Foreskin melanocyte (primary cell): ENCODE measurements at places on chromosomes 13 and 19.
A peak's percentile ranks its signal among the peaks of the same experiment; 100 is the strongest.

DNA sequence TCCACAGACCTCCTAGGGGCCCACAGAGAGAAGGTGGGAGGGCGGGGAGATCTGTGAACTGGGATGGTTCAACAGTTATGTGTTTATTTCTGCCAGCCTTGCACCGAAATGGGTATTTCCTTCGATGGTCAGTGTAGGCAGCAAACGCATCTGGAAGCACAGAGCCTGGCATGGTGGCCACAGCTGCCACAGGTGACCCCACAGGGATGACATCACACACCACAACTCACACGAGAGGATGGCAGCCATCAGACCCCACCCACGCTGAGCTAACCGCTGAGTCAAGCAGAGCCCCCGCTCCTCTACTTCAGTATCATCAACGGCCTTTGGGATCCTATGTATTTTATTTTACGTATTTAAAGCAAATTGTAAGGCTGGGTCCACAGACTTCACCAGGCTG lies 37.4 kb downstream of the NAXD start:
- DNase-seq = no peak

DNA sequence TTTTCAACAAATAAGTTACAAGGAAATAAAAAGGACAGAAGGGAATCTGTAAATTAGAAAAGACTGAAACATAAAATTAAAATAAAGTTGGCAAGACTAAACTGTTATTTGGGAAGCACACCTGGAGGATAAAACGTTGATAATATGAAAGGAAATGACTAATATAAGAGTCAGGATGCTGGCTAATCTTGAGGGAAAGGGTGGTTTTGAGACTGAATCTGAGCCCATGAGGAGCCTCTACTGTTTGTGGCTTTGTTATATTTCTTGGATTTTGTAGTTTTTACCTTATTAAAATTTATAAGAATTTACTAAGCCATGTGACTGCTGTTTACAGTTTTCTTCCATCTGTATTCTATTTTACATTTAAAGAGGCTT lies 718.0 kb upstream of the SPRY2 start:
- DNase-seq = no peak

DNA sequence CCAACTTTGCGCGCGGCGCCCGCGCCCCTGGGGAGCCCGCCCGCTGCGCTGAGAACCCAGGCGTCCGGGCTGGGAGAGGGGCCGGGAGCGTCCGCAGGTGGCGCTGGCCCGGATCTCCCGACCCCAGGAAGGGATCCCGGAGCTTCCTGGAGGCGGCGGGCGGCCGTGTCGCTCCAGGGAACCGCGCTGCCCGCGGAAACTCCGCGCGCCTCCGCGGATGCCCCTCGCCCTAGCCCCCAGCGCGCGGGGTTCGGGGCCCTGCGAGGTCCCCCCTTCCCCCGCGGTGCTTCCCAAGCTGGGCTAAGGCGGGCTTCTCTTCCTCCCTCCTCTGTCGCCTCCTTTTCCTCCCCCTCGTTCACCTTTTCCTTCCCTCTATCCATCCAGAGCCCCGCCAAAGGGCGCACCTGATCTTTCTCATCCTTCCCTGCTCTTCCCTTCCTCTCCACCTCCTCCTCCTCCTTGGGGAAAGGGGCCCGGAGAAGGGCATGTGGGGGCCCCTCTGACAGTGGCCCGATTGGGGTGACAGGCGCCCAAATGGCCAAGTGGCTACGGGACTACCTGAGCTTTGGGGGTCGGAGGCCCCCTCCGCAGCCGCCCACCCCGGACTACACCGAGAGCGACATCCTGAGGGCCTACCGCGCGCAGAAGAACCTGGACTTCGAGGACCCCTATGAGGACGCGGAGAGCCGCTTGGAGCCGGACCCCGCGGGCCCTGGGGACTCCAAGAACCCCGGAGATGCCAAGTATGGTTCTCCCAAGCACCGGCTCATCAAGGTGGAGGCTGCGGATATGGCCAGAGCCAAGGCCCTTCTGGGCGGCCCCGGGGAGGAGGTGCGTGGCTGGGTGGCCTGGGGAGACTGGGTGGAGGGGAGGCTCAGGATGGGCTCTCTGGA lies 710 bp downstream of the SHD start:
- no peak for DNase-seq

GRCh38 chr13:35856721-35857364 lies 274.3 kb downstream of the DCLK1 start:
- no peak for DNase-seq

GRCh38 chr13:110331362-110331761 lies 24.3 kb downstream of the COL4A2 start:
- no peak for DNase-seq

- DNase-seq = no peak
Observed at GRCh38 chr13:44815623-44816022, 173.6 kb downstream of the NUFIP1 start.

DNA sequence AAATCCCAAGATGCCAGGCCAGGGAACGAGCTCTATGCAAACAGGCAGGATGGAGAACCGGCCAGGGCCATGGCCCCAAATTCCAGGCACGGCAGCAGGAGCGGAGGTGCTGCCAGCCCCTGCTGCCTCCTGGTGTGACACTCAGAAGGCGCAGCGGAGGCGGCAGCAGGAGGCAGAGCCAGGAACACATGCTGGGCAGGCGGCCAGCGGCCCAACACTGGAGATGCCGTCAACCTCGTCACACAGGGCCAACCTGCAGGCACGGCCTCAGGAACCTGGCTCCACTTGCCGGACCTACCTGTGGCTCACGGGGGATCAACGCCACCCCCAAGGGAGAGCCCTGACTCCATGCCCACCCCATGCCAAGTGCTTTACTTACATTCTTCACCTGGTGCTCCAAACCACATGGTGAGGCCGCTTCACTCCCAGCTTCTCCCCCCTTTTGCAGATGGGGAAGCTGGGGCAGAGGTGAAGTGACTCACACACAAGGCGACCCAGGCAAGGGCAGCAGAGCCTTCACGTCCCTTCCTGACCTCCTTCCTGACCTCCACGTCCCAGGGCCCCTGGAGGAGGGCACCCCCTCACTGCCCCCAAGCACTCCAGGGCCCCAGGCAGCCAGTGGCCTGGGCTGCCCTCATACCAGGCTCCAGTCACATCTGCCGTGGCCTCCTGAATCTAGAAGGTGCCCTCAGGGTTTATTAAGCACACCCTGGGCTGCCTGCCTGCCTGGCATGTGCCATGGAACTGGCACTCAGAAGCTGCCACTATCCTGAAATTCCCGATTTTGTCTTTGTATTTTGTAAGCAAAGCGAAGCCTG lies 43.5 kb downstream of the GGACT start:
- no peak for DNase-seq

- no peak for DNase-seq
Observed at GRCh38 chr19:48887861-48888612, 10.5 kb downstream of the TULP2 start.

- no peak for DNase-seq
Observed at GRCh38 chr19:43315851-43316250, 37.6 kb upstream of the CD177 start.

DNA sequence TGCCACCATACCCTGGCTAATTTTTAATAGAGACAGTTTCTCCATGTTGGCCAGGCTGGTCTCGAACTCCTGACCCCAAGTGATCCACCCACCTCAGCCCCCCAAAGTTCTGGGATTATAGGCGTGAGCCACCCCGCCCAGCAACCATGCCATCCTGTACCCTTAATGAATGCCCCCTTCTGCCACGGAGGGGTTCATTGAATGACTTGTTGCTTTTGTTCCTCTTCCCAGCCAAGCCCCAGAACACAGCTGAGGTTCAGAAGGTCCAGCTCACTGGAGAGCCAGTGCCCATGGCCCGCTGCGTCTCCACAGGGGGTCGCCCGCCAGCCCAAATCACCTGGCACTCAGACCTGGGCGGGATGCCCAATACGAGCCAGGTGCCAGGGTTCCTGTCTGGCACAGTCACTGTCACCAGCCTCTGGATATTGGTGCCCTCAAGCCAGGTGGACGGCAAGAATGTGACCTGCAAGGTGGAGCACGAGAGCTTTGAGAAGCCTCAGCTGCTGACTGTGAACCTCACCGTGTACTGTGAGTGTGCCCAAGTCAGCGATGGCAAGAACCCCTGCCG lies 6.0 kb downstream of the PVR start:
- no peak for DNase-seq

DNA sequence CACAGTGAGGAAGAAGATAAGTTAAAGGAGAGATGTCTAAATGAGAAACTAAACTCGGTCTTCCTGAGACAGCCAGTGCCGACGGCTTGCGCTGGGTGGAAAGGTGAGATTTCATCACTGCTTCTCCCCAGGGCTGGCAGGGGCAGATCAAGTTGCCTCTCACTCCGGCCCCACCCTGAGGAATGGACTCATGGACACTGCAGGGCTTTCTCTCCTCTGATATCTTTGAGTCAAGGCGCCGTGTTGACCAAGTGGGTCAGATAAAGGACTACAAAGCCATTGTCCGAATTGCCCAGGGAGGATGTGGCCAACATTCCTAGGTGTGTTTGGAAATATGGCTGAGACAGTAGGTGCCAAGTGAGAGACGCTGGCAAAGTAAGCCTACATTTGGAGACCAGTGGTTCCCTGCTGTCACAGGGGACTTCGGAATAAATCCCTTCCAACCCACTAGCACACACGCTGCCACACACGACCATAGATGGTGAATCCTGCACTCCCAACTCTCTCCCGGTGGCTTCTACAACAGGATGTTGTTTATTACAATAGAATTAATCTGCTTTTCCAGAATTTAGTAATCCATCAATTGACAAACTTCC lies 156.5 kb upstream of the TSC22D1 start:
- no peak for DNase-seq

DNA sequence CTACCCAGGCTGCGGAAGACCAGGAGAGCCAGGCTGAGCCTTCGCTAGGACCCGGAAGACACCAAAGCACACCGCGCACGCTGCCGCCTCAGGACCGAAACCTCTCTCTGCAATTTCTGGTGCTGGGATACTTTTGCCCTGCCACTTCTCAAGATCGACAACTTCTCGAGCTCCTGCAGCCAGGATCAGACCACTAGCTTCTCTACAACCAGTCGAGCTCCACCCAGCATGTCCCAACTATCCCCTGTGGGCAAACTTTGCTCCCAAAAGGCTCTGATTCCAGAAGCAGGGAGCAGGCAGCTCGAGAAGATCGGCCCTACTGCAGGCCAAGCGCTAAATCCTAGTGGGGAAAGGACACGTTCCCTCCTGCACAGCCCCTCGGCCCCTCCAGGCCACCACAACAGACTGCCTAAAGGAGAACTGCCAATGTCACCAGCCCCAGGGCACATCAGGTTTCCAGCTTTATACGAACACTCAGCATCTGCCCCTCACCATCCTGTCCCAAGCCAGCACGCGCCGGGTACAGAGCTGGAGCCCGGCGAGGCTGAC lies 979 bp downstream of the AKAP8 start:
- DNase-seq = peak; percentile 37

- DNase-seq = no peak
Observed at GRCh38 chr19:46726551-46726950, 9.6 kb upstream of the PRKD2 start.

DNA sequence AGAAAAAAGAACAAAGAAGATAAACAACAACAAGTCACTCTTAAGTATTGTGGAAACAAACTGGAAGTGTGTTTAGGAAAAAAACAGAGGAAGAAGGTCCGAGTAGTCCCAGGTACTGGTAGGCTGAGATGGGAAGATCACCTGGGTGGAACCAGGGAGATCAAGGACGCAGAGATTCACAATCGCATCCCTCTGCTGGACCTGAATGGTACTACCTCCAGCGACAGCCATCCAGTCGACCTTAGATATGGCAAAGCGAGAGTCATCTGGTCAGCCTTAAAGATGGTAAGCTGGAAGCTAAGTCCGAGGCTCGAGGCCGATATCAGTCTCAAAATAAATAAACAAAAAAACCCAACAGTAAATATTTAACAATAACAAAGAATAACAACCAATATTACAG lies 44.9 kb upstream of the ZNF91 start:
- no peak for DNase-seq

DNA sequence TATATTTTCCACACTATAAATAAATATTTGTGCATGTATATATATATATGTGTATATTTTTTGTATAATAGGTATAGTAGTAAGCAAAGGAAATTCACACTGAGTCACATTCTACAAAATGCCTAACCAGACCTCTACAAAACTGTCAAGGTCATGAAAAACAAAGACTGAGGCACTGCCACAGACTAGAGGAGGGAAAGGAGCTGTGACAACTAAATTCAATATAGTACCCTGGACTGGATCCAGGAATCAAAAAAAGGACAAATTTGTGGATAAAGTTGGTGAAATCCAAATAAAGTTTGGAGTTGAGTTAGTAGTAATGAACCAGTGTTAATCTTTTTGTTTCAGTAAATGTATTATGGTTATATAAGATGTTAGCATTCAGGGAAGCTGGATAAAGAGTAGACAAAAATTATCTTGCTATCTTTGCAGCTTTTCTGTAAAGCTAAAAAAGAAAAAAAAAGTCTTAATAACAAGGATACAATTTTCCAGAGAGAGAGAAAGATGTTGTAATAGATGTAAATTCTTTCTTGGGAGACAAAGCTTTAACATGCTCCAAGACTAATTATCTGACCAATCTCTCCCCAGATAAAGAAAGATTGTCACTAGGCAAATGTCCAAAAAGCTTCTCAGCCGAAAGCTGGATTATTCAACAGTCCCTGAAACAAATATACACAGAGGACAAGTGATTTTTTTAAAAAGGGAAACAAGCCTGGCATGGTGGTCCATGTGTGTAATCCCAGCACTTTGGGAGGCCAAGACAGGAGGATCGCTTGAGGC lies 19.1 kb downstream of the SYDE1 start:
- DNase-seq = no peak

DNA sequence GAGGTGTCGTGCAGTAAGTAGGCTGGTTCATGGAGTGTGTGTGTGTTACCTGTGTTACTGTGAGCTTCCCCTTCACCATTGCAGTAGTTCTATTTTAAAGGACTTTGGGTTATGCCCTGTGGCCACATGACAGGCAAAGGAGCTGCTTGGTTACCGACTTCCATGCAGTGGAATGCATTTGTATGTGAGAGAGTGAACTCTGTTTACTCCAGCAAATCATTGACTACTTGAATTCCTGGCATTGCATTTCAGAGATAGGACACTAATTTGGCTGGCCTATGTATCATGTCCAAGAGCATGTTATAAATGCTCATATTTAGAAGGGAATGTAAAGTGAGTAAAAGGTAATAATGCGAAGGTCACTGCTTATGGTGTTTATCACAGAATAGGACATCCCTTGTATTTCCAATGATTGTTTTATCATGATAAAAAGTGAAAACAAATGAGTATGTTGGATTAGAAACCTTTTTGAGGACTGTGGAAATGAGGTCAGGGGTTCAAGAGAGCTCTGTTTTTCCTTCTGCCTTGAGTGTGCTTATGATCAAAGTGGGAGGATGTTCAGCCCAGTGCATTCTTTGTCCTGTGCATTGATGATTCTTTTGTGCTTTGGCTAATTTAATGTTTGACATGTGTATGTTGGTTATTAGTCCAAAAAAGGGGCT lies 156.5 kb downstream of the LMO7 start:
- DNase-seq = no peak

- no peak for DNase-seq
Observed at GRCh38 chr19:1103132-1103707, 574 bp upstream of the GPX4 start.

DNA sequence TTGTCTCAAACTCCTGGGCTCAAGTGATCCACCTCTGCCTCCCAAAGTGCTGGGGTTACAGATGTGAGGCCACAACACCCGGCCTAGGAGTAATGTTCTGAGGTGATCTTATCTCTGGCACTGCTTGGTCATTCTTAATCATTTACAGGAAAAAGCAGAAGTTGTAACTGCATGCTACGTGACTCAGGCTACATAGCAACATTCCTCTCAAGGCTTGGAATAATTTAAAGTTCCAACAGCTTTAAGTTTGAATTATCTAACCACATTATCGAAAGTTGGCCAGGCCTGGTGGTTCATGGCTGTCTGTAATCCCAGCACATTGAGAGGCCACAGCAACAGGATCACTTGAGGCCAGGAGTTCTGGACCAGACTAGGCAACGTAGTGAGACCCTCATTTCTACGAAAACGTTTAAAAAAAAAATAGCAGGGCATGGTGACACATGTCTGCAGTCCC lies 3.9 kb upstream of the B9D2 start:
- no peak for DNase-seq
